Nucleus accumbens (tissue), 56 donors: ENCODE measurements at places on chromosomes 1 and 21.

GRCh38 chr1:209797978-209798639, 7.8 kb downstream of the IRF6 start:
- no peak for DNase-seq

DNA sequence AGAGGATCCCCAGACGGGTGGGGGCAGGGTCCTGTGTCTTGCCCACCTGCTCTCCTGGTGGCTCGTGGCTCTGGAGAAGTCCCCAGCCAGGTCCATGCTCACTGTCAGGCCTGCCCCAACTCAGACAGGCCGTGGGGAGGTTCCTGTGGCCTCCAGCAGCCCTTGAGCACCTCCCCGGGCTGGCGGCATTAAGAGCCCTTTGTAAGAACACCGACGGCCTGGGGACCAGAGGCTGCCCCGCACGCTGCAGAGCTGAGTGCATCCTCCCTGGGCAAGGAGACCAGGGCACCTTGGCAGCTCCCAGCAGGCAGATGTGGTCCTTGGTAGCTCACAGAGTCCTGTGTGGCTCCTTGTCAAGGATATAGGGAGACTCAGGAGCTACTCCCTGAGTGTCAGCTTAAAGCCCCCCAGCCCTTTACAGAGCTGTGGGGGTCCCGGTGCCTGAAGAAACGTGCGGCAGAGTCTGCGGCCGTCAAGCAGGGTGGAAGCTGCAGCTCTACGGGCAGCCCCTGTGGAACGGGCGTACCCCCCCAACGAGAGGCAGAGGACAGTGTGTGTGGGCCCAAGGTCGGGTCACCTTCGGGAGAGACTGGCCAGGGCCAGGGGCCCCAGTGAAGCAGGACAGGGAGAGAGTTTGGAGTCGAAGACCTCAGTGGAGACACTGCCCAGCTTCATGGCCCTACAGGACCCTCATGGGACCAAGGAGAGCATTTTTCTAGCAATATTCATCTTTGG, 118.6 kb downstream of the PRDM16 start:
- no peak for DNase-seq

DNA sequence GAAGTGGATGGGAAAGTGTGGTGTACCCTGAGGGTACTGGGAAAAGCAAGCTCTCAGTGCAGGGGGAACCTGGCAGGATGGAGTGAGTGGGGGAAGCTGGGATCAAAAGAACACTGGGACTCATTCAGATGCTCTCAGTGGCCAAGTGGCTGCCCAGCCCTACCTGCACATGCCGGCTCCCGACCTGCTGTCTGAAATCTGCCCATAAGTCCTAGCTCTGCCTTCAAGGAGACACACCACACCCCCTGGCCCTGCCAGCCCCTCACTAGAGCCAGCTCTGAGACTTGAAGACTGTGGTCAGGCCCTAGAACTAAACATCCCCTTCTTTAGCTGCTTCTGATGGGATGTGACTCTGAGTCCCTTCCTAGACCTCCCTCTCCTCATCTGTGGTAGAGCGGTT, 2.2 kb downstream of the TMEM54 start:
- no peak for DNase-seq

- no peak for DNase-seq
Observed at GRCh38 chr1:237115035-237115434, 73.1 kb downstream of the RYR2 start.

DNA sequence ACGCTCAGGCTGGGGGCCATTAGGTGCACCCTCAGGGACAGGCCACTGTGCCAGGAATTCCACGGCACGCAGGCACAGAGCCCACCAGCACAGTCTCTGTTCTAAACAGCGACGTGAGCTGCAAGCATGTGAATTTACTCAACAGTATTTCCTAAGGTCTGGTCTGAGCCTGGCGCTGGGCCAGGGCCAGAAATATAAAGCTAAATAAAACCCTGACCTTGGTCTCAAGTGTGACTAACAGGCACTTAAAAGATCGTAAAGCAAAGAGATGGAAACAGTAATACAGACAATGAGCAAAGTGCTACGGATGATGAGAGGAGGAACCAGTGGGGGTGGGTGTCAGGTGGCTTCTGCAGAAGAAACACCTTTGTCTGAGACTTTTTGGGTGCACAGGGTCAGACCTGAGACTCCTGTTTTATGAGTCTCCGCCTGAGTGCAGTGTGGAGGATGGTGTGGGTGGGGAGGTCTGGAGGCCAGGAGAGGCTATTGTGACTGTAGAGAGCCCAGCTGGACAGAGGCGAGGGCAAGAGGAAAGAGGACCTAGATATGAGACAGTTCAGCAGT, 53.4 kb upstream of the EDN2 start:
- no peak for DNase-seq

DNA sequence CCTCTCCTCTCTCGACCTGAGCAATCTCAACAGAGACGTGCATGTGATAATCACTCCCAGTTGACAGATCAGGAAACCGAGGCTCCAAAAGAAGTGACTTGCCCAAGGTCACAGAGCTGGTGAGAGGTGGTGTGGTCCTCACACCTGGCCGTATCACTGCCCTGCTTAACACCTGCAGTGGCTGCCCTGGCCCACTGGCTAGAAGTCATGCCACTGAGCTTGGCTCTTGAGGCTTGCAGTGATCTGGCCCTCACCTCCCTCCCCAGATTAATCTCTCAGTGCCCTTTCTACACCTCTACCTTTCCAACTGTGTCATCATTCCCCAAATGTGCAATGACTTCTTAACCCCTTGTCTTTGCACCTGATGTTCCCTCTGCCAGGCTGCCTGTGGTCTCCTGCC, 38.8 kb downstream of the CDCP2 start:
- DNase-seq, result no peak

DNA sequence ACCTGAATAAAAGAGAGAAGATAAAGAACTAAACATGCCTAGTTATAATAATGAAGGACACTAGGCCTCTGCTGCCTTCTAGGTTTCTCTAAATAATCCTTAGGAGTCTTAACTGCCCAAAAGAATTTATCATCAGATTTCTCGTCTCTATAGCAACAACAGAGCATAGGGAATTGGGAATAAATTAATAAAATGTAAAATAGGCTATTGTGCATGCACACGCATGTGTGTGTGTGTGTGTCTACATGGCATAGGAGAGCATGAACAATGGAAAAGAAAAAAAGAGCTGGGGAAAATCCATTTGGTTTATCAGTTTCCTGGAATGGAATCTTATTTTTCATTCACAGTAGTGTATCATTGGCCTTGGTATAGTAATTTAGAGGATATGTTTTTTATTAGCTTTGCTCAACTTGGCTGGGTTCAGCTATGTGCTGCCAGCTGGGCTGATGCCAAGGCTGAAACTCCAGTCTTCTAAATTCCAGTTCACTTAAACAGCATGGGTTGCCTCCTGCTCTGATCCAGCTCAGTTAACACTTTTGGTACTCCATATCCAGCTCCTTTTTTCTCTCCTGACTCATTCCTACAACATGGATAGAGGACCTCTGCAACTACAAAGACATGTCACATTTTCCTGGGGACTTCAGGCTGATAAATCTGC, 80.6 kb upstream of the SLFNL1 start:
- no peak for DNase-seq

DNA sequence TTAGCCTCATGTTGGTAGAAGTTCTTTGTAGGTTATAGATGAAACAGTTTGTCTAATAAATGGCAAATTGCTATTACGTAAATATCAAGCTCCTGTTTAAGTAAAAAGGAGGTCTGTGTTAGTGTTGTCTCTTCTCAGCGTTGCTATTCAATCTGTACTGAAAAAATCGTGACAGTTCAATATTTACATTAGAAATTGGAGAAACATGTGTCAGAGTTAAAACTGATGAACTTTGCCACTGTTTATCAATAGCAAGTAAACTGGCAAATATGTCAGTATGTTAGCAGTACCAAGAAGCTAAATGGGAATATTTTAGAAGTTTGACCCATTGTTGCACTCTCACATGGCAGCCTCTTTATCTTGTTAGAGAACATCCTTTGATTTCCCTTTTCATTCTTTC, 218.5 kb downstream of the GPR52 start:
- no peak for DNase-seq

DNA sequence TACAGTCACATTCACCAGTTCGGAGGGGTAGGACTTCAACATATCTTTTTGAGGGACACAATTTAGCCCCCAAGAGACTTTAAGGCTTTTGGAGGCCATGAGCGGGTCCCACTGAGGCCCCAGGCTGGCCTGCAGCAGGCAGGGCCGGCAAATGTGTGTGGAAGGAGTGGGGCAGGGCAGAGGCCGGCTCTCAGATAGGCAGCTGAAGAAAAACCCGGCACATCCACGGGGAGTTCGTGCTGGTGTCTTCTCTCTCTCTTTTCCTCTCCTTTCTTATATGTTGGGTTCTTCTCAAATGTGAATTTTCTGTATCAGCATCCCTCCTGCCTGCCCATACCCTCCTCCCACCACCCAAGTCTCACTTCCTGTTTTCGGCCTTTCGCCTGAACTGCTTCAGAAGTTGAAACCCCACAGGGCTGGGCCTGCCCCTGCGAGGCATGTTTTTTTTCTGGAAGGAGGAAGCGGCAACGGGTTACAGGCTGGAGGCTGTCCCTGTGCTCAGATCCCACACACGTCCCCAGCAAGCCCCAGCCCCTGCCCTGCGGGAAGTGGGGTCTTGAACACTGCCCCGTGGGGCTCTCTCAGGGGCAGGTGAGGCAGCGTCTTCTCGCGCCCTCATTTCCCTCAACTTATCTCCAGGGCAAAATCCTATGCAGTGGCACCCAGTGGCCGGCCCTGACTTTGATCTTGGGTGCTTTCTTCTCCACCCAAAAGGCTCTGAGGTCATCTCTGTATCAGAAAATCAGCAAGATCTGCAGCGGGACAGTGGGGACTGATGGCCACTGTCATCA, 9.7 kb upstream of the UMODL1 start:
- no peak for DNase-seq

GRCh38 chr21:32572574-32573420, 12.5 kb downstream of the TCP10L start:
- no peak for DNase-seq

DNA sequence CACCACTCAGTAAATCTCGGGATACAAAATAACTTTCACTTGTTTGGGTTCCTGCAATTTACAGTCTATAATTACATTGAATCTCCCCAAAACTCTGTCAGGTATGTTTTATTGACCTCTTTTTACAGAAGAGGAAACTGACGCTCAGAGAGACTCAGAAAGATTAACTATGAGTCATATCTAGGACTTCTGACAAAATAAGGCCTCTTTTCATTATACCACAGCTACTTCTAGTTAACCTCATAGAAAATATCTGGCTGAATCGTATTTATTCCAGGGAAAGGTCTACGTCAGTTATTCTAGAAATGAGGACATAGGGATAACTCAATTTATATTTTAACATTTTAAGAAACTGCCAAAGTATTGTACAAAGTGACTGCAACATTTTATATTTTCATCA, 211.1 kb upstream of the FAM78B start:
- DNase-seq, result no peak

DNA sequence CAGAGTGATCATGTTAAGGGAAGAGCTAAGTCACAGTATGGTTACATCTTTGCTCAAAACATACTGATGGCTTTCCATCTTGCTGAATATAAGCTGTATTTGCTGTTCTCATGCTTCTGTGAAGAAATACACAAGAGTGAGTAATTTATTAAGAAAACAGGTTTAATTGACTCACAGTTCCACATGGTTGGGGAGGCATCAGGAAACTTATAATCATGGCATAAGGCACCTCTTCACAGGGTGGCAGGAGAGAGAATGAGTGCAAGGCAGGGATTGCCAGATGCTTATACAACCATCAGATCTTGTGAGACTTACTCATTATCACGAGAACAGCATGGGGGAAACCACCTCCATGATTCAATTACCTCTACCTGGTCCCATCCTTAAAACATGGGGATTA, 24.4 kb upstream of the RGS5 start:
- no peak for DNase-seq

DNA sequence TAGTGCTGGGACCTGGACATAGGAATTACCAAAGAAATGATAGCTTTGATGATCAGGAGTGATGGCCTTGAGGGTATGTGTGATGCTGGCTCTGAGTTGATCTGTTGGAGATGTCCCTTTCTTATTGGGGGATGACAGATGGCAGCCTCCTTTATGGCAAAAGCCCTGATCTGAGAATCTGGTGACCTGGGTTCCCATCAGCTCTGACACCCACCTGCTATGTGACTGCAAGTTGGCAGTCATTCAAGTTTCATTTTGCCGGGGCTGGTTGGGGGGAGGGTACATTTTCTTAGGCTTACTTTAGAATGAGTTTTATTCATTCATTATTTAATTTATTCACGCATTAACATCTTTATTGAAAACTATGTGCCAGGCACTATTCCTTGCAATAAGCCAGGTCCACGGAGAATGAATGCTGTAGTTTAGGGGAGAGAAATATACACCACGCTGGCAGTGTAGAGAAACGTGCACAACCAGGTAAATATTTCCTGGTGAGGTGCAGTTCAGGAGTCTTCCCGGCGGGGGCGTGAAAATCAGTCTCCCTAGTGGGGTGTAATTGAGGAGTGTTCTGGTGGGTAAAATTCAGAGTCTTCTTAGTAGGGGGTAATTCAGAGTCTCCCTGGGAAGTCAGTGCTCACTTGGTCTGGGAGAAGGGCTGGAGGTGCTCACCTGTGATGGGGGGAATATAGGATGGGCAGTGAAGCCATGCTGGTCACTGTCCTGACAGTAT, 401.3 kb downstream of the CAMTA1 start:
- DNase-seq, result no peak

DNA sequence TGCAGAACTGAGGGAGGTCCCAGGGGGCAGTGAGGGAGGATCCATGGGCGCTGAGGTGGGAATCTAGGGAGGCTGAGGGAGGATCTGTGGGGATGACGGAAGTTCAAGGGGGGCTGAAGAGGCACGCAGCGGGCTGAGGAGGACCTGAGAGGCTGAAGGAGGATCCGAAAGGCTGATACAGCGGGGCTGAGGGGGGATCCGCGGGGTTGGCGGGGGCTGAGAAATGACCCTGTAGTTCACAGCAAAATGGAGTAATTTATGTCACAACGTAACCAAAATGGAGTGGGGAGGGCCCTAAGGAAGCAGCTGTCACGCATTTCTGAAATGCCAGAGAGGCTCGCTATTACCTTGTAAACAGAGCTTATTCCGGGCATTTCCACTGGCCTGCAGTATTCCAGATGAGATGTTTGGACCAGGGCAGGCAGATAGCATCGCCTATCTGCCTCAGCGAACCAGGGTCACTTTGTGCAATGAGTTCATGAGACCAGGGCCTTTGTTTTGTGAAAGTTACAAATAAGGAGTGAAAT, 926 bp upstream of the MRPL55 start:
- DNase-seq, result no peak
